ENCODE measurements at places on chromosomes 5 and 9.

GRCh38 chr9:7976856-7977255 is 177.3 kb upstream of the DMAC1 start:
- no peak for DNase-seq

DNA sequence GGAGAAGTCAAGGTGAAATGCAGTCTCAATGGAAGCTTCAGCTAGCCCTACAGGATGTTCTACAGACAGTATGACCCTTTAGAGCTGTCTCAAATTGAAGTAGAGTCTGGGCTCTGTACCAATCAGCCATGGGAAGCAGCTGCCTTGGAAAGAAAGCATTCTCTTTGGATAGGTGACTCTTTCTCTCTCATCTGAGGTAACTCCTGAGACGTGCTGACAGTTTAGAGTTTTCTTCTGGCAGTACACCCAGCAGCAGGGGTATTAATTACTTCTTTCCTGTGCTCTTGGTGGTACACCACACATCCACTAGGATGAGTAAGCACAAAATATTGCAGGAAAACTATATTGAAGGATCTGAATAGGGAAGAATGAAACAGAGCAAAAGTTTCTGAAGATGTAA is 329.6 kb upstream of the RGMB start:
- no peak for DNase-seq

GRCh38 chr9:106958955-106959657 is 96.1 kb downstream of the ZNF462 start:
- DNase-seq = no peak

GRCh38 chr5:151199581-151200185 is 24.2 kb downstream of the CCDC69 start:
- no peak for DNase-seq

DNA sequence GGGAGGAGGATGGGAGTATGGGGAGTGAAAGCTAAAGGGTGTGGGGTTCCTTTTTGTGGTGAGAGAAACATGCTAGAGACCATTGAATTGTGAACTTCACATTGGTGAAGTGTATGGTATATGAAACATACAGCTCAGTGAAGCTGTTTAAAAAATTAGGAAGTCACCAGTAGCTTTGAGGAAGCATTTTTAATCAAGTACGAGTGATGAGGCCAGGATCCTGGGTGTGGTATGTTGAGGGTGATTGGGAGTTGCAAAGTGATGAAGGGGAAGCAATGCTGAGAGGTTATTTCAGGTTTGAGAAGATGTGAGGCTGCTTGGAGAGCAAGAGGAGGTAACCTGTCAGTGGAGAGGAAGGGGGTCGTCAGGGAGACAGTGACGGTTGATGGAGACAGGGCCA is 22.7 kb upstream of the CLK4 start:
- no peak for DNase-seq

DNA sequence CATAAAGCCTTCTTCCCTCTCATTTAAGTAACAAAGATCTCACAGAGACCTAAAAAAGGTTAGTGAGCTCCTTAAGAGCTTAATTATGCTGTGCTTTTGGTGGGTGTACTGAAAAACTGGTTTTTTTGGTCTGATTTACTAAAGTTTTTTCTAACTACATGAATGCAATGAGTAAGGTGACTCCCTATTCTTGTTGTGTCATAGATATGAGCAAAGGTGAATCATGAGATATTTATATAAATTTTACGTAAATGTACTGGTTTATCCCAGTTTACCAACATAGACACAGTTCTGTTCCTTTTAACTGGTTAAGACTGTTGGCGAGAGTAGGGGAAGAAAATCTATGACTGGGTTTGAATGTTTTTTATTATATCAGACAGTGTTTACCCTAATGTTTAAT is 250.5 kb downstream of the NR2F1-AS1 start:
- no peak for DNase-seq

- peak; percentile 91 for DNase-seq
Measured at GRCh38 chr5:98929710-98930298, 997 bp upstream of the CHD1 start.

- peak; percentile 1 for DNase-seq
Measured at GRCh38 chr5:125961150-125961549, 462.1 kb upstream of the GRAMD2B start.

DNA sequence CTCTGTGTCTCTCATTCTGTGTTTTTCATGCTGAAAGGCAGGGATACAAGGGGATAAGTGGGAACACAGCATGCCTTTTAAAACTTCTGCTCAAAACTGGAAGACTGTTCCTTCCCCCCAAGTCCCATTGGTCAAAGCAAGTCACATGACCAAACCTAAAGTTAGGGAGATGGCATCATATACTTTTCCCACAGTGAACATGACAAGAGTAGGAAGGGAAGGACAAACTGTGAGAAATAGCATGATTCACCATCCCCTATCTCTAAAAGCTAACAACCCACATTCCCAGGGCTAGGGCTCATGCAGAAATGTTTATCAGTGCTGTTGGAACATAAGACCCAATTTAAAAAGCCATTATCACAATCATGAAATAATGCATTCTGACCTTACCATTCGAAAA is 24.2 kb upstream of the SHISAL2B start:
- no peak for DNase-seq

DNA sequence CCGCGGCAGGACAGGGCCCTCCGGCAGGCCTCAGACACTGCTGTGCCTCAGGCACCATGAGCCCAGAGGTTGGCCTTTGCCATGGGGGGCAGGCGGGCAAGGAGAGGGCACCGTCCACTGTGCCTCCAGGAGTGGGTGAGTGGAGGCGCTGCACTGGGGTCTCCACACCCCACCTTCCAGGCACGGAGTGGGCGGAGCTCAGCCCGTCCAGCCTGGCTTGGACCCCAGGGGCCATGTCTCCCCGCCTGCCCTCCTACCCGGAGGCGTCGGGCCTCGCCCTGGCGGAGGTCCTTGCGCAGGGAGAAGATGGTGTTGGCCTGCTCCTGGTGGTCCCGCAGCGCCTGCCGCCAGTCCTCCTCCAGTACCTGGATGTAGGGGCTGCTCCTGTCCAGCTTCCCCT is 3.4 kb downstream of the CARD9 start:
- no peak for DNase-seq

DNA sequence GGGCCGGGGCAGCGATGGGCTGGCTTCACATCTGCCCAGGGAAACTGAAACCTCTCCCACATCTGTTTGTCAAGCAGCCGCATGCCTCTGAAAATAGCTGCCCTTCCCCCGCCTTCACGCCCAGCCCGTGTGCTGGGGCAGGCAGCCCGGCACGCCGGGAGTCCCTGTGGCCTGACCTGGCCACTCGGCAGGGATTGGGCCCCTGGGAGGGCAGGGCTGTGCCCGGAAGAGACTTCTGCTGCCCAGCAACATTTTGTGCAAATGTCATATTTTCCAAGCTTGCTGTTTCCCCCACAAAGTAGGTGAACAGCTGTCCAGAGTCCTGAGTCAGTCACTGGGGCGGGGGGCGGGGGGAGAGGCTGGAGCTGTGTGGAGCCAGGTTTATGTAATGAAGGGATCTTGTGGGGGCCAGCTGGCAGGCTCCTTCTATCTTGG is 8.2 kb downstream of the COL27A1 start:
- no peak for DNase-seq

DNA sequence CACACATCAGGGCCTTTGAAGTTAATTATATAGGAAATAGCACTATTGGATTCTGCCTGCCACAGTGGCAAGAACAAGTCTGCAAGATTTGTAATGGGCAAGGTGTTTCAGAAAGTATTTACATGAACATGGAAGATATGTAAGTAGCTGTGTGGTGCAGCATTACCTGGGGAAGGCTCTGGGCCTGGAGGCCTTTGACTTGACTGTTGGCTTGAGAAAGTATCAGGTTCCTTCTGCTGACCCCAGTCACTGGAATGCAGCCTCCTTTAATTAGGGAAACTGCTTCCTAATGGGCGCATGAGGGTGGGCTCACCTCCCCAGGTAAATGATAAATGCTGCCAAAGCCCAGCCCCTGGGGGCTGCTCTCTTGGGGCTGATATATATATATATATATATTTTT is 102.7 kb downstream of the GALNT10 start:
- DNase-seq = no peak

- DNase-seq = no peak
Measured at GRCh38 chr9:129930743-129931142, 95.5 kb downstream of the USP20 start.

GRCh38 chr9:119114681-119115080 is 254.6 kb downstream of the BRINP1 start:
- DNase-seq = no peak

DNA sequence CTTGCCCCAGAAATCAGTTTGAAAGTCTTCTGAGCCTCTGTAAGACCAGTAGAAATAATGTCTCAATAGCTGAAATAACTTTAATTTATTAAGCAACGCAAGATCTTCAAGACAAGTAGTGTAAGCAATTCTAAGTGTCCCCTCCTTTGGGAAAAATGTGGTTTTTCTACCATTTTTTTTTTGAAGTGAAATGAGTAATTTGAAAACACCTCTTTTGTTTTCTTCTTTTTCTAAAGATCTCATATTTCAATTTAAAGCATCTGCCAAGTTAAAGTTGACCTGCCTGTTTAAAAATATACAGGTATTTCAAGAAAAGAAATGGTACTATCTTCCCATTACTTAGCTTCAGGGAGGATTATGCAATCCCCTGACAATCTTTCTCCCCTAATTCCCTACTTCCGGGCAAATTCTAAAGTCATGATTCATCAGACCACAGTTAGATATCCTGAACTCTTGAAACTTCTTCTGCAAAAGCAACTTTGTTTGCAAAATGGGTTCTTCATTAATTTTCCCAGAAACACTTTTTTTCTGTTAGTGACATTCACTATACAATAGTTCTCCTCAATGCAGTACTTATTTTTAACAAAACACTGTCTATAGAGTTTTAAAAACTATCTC is 7.8 kb upstream of the ANXA1 start:
- DNase-seq = no peak

Measured in thymus (tissue), 14 donors.